ENCODE measurements at places on chromosomes 11 and 22. TPM values are rescaled to one million over a fixed set of nuclear protein-coding genes. Genes with fewer than 3 reads are reported as not detected.

Gene OR8A1
- not detected for total RNA-seq

DNA sequence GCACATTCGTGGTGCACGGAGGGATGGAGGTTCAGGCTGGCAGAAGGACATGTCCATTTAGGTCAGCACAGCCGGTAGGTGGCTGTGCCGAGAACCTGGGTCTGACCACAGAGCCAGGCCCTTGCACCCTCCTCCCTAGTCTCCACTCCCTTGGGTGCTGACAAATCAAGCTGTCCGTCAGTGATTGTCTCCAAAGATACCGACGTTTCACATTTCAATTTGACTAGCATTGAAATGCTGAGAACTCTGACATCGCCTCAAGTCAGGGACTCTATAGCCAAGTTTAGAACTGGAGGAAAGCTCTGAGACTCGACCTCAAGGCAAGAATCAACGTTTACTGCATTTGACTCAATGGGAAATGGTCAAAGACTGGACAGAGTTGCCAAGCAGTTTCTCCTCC lies 1321.1 kb downstream of the TBC1D22A start:
- no peaks in the 10 kb centered on the region for H3K36me3 ChIP-seq
- no peak overlapping the region for H3K4me3 ChIP-seq
- peaks cover 7% of the 10 kb centered on the region for H3K27me3 ChIP-seq
- DNase-seq, result no peak
- no peaks in the 10 kb centered on the region for H3K4me1 ChIP-seq

- no peak overlapping the region for H3K4me3 ChIP-seq
- no peaks in the 10 kb centered on the region for H3K4me1 ChIP-seq
- no peaks in the 10 kb centered on the region for H3K27me3 ChIP-seq
- no peak overlapping the region for H3K27ac ChIP-seq
- no peaks in the 10 kb centered on the region for H3K36me3 ChIP-seq
These were observed 8.6 kb upstream of the IGLL5 start for GRCh38 chr22:22878801-22879674.

DNA sequence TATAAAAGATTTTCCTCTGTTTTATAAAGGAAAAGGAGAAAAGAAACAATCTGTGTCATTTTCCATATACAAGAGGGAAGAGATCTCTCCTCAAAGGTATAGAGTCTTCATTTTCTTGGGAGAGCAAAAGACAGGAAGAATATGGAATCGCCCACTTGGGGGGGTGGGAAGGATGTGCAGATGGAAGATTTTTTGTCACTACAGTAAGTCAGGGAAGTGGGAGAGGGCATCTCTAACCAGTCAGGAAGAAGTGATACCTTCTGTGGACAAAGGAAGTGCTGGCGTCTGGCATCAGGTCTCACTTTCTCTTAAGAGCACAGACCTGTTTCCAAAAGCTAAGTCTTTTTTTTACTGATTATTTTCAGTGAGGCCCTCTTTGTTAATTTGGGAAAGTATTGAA lies 1.4 kb downstream of the PRR14L start:
- H3K27ac ChIP-seq, result peak overlapping the region; percentile 94
- no peak for DNase-seq
- H3K36me3 ChIP-seq, result no peaks in the 10 kb centered on the region
- H3K4me1 ChIP-seq, result peaks cover 14% of the 10 kb centered on the region

- no peaks in the 10 kb centered on the region for H3K4me1 ChIP-seq
- no peaks in the 10 kb centered on the region for H3K27me3 ChIP-seq
- H3K4me3 ChIP-seq, result no peak overlapping the region
- no peak for DNase-seq
These were observed 8.5 kb downstream of the PCNX3 start for GRCh38 chr11:65623852-65624616.

DNA sequence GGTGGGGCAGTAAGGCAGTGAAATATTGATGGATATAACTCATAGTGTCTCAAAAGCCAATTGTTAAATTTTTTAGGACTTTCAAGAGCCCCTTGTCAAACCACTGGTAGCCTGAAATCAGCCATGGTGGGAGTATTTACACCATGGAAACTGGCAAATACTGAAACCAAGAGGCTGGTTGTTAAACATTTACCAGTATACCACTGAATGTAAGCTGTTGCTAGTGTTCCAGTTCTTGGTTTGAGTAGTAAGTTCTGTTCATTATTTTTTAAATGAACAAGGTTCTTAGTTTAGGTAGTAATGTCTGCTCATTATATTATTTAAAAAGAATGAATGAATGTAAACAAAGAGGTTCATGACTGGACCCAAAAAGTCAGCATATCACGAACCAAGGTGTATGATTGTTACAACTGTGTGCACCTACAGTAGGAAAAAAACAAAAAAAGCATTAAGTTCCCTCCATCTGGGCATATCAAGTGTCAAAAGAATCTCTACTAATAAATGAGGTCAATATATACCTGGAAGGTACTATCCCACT lies 4.5 kb upstream of the EIF3F start:
- H3K27ac ChIP-seq, result no peak overlapping the region
- no peak for DNase-seq
- H3K4me3 ChIP-seq, result no peak overlapping the region
- H3K36me3 ChIP-seq, result no peaks in the 10 kb centered on the region
- no peaks in the 10 kb centered on the region for H3K4me1 ChIP-seq
- H3K27me3 ChIP-seq, result no peaks in the 10 kb centered on the region

- H3K27me3 ChIP-seq, result no peaks in the 10 kb centered on the region
- no peak for DNase-seq
- no peak overlapping the region for H3K27ac ChIP-seq
- no peaks in the 10 kb centered on the region for H3K36me3 ChIP-seq
These were observed 68.0 kb downstream of the RTL6 start for GRCh38 chr22:44429941-44430587.

GRCh38 chr11:75261902-75262361 lies 21.4 kb downstream of the TPBGL start:
- H3K27ac ChIP-seq, result no peak overlapping the region
- H3K27me3 ChIP-seq, result peaks cover 6% of the 10 kb centered on the region
- no peaks in the 10 kb centered on the region for H3K36me3 ChIP-seq
- peak; percentile 5 for DNase-seq
